ENCODE measurements at places on chromosomes 1 and 21. TPM values are rescaled to one million over a fixed set of nuclear protein-coding genes. Genes with fewer than 3 reads are reported as not detected.

The G0S2 gene
- 4.0 TPM for total RNA-seq

The OR2W3 gene
- not detected for total RNA-seq

DNA sequence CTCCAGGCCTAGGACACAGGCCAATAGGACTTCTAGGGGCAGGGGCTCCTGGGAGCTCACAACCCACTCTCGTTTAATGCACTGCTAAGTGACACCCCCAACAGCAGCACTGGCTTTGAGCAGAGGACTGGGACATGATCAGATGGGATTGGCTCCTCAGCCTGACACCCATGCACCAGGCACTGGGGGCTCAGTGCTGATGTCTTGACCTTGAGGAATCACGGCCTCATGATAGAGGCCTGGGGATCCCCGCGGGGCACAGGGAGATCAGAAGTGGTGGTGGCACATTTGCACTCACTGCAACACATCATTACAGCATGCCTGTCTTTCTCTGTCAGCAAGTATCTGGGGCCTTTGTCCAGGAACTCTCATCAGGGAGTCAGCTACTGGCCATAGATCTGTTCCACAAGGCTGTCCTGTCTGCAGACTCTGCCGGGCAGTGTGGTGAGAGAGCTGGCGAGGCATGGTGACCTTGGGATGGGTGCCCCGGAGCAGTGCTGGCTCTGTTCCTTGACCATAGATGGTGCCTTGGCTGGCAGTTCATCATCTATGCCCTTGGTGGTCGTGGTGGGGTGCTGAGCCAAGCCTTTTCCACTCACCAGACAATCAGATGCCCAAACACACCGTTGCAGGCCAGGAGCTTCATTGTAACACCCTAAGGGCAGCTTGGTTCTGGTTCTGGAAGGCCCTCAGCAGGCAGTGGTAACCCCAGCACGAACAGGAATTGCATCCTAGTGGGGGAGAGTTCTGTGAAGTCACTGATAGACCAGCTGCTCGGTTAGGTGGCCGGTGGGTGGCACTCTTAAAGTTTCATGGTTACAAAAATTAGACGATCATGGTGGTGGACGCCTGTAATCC lies 22.2 kb upstream of the PARP1 start:
- H3K4me3 ChIP-seq: no peak overlapping the region
- no peaks in the 10 kb centered on the region for H3K4me1 ChIP-seq
- H3K36me3 ChIP-seq: no peaks in the 10 kb centered on the region
- DNase-seq: no peak

DNA sequence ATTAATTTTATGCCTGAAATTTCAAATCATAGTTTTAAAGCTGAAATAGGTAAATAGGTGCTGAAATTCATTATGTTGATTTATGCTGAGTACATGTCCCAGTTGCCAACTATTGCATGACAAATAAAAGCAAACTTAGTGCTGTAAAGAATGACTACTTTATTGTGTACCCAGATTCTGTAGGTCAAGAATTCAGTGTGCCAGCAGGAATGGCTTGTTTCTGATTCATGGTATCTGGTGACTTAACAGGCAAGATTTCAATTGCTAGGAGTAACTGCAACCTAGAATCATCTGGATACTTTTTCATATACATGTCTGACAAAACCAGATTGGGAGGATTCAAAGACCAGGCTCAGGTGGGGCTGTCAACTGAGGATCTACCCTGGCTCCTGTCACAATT lies 678.4 kb upstream of the ADAMTS5 start:
- no peaks in the 10 kb centered on the region for H3K27me3 ChIP-seq
- peaks cover 14% of the 10 kb centered on the region for H3K4me1 ChIP-seq
- H3K27ac ChIP-seq: no peak overlapping the region
- no peaks in the 10 kb centered on the region for H3K36me3 ChIP-seq
- no peak for DNase-seq

- H3K36me3 ChIP-seq: no peaks in the 10 kb centered on the region
- no peak for DNase-seq
- no peak overlapping the region for H3K4me3 ChIP-seq
- H3K27me3 ChIP-seq: no peaks in the 10 kb centered on the region
- no peak overlapping the region for H3K27ac ChIP-seq
Observed at GRCh38 chr1:168468822-168469221, 75.0 kb downstream of the XCL2 start.

GRCh38 chr21:41503331-41503730 lies 4.6 kb downstream of the TMPRSS2 start:
- H3K4me3 ChIP-seq: no peak overlapping the region
- H3K27ac ChIP-seq: no peak overlapping the region
- no peaks in the 10 kb centered on the region for H3K27me3 ChIP-seq
- peaks cover 29% of the 10 kb centered on the region for H3K4me1 ChIP-seq
- H3K36me3 ChIP-seq: peaks cover 7% of the 10 kb centered on the region
- DNase-seq: no peak

GRCh38 chr1:59730759-59731478 lies 83.8 kb upstream of the HOOK1 start:
- DNase-seq: peak; percentile 59
- H3K27me3 ChIP-seq: no peaks in the 10 kb centered on the region
- peak overlapping the region; percentile 16 for H3K27ac ChIP-seq
- H3K4me1 ChIP-seq: peaks cover 19% of the 10 kb centered on the region
- H3K4me3 ChIP-seq: no peak overlapping the region
